CD4-positive, alpha-beta T cell treated with Interleukin-6 at 100 ng/mL for 8 hours (primary cell): ENCODE measurements at places on chromosomes 7 and 10.

GRCh38 chr10:6891924-6892323, 311.8 kb upstream of the PRKCQ start:
- no peak for DNase-seq

DNA sequence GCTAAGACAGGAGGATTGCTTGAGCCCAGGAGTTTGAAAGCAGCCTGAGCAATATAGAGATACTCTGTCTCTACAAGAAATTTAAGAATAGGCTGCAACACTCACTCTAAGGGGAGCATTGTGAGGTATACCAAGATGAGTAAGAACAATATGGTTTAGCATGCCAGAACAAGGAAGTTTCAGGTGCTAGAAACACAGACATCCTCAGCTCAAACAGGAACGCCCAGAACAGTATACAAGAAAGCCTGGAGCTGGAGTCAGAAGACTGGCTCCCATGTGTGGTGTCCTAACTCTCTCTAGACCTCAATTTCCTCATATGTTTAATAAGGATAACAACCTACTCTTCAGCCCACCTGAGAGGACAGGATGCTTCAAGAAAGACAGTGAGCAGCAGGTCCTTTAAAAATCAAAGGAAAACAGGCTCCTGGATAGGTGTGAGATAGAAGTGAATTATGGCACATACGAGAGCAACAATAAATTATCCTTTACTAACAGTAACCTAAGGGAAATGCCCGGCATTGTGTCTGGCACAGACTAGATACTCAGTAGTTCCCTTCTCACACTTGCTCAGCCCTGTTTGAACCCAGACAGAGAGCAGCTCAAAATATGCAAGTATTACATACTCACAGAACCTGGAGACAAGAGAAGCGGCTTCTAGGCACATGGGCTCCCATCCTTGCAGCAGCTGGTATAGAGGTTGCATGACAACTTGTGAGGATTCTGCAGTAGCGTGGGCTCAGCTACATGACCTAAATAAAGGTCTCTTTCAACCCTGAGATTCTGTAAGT, 45.4 kb downstream of the KAT6B start:
- DNase-seq, result no peak

- peak; percentile 90 for DNase-seq
Observed at GRCh38 chr10:3948843-3949242, 163.8 kb upstream of the KLF6 start.

- no peak for DNase-seq
Observed at GRCh38 chr10:104893701-104894100, 252.6 kb downstream of the SORCS3 start.

GRCh38 chr7:44580945-44581878, 819 bp downstream of the TMED4 start:
- peak; percentile 47 for DNase-seq

GRCh38 chr10:126844406-126844805, 60.8 kb upstream of the DOCK1 start:
- no peak for DNase-seq

- no peak for DNase-seq
Observed at GRCh38 chr10:104025524-104025923, 58.6 kb downstream of the SLK start.

DNA sequence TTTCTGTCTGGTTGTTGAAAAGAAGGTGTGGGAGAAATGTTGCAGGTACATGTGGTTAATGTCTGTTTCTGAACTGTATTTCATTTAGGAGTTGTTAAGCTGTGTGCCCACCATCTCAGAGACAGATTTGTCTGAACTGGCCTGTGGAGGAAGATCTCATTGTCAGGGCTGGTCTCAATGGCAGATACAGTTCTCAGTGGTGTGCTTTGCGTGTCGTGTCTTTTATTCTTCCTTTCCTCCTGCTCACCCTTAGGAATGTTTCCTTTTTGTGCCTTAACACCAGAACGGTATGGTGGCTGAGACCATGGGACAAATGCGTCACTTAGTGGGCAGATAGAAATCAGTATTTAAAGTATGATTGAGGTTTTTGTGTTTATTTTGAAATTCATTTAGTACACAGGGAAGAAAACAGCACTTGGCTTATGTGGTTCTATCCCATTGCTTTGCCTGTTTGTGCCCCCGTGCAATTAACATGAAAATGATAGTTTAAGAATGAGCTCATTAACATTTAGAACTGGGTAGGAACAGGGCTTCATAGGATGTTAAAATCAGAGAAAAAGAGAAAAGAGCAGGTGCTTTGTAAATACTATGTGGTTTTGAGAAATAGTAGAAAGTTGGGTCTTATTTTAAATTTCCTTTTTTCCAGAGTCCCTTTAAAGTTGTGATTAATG, 112.6 kb downstream of the AUTS2 start:
- no peak for DNase-seq

DNA sequence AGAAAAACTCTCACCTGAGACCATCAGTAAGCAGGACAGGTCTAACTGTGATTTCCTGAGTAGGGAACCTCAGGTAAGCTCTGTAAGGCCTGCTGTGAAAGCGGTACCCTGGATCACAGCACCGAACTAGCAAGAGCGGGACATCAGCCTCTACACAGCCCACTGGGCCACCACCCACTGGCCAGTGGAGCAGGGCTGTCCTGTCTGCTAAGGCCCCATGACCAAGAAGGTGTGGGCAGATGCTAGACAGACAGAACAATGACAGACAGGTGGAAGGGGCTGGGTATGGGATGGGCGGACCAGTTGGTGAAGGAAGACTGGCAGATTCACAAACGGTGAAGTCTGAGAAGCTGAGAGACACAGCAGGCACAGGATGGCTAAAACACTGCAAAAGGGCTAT, 79.4 kb upstream of the DDC start:
- no peak for DNase-seq

DNA sequence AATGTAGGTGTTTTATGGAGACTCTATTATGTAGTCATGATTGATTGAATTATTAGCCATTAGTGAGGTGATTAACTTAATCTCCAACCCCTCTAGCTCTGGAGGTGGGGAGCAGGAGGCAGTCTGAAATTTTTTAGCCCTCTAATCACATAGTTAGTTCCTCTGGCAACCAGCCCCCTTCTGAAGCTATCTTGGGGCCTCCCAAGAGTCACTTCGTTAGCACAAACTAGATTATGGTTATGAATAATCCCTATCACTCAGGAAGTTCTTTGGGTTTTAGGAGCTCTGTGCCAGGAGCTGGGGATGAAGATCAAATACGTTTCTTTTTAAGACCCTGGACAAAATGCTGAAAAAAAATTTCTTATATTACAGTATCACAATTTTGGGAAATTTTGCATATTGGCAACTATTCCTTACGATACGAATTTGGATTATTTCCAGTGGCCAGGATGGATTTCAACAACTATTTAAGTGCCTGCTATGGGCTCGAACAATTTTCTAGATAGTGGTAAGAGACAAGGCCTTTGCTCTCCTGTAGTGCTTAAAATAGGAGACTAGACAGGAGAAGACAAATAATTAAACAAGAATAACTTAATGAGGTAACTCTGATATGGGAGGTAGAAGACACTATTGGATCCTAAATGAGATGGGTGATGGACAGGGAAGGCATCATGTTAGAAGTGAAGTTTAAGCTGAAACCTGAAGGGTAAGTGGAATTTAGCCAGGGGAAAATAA, 52.9 kb downstream of the BTAF1 start:
- DNase-seq, result no peak

DNA sequence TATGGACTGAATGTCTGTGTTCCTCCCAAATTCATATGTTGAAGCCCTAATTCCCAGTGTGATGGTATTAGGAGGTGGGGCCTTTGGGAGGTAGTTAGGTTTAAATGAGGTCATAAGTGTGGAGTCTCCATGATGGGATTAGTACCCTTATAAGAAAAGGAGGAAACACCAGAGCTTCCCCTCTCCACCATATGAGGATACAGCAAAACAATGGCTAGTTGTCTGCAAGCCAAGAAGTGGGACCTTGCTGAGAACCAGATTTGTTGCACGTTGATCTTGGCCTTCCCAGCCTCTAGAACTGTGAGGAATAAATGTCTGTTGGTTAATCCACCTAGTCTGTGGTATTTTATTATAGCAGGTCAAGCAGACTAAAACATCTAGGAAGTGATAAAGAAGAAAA, 102.2 kb downstream of the AHCYL2 start:
- DNase-seq, result no peak

DNA sequence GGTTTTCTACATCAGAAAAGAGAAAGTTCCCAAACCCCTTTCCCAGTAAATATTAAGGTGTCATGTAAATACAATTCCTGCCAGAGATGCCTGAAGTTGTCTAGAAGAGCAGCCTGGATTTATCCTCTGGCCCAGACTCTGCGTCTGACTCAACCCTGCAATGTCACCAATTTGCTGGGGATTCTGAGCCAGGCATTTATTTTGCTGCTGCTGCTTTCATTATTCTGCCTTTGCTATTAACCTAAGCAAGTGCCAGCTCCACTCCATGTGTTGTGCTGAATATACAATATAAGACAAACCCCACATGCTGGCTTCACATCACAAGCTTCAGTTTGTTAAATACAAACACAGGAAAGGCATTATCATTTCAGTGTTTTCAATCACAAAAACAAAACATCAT, 59.1 kb downstream of the ELAPOR2 start:
- no peak for DNase-seq

DNA sequence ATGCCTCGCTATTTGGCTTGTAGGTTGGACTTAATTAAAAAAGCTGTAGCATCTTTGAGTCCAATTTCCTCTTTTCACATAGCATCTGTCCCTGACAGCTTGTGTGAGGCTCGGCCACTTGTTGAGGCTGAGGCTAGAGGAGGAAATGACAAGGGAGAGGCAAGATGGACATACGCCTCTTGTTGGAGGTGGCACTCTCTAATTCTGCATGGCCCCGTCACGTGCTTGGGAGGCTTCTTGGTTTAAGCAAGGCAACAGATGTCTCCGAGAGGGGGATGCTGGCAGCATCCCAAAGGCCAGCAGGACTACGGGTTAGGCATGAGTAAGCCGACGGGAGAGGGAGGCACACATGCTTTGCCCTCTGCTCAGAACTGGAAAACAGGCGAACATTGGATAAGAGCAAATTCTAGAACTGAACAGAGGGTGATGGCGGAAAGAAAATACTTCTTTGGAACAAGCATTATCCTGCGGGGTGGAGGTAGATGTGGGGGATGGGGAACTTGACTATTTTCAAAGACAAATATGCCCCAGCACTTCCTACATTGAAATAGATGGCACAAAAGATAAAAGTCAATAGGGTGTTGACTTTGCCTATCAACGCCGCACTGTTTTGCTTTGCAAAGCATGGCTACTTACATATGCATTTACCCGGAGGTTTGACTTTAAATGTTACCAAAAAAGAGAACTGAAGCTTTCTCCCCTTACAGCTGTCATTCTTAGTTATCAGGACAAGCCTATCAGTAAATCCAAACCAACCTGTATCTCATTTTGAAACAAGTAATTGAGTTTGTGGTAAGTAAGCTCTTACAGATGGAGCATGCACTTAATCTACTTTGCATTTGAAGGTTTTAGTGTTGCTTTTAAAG, 94.8 kb downstream of the CHN2 start:
- DNase-seq, result no peak

DNA sequence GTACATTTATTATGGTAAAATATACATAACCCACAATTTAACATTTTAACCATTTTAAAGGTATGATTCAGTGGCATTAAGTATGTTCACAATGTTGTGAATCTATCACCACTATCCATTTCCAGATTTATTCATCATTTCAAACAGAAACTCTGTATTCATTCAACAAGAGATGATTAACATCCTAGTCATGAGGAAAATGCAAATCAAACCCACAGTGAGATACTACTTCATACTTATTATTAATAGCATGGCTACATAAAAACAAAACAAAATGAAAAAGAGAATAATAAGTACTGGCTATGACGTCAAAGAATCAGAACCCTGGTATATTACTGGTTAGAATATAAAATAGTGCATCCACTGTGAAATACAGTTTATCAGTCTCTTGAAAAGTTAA, 386.6 kb upstream of the POM121L12 start:
- no peak for DNase-seq

DNA sequence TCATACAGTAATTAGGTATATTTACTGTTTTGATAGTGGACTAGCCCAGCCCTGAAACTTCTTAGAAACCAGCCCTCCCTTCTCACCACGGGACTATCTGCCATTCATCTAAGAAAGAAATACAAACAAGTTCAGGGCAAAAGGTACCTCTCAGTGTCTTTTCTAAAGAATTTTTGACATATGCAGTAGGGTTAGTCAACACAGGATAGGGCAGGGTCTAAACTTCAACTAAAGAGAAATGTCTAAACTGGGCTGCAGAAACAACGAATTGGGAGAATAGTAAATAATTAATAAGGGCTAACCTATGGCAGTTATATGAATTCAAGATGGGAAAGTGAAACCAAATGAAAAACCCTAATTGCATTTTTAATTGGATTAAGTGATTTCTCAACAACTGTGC, 496.6 kb downstream of the INHBA start:
- no peak for DNase-seq

DNA sequence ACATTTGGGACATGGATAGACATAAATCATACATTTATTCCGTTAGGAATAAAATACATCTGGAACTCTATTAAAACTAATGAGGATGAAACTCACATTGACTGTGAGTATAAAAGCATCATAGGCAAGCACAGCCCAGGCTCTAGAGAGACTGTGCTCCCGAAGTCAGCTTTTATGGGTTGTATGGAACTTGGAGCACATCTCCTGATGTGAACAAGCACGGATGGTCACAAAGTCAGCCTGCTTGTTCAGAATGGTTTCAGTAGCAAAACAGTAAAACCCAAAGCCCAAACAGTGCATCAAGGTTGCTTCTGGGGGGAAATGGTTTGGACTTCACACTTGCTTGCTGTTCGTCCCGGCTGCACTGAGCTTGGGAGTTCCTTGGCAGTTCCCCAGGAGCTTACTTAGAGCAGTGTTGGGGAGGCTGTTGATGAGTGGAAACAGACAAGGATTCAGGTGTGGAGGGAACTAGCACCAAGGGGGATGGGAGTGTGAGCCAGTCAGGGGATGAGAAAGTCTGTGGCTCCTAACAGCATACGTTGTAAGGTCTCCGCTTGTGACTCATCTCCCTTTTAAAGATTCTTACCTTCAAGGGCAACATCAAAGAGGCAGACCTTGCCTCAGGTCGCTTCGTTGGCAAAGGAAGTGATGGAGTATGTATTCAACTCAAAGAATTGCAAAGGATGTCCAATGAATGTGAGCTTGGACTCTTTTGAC, 19.7 kb upstream of the ITGA8 start:
- no peak for DNase-seq

GRCh38 chr10:97360705-97361536, 26.4 kb upstream of the FRAT2 start:
- no peak for DNase-seq

DNA sequence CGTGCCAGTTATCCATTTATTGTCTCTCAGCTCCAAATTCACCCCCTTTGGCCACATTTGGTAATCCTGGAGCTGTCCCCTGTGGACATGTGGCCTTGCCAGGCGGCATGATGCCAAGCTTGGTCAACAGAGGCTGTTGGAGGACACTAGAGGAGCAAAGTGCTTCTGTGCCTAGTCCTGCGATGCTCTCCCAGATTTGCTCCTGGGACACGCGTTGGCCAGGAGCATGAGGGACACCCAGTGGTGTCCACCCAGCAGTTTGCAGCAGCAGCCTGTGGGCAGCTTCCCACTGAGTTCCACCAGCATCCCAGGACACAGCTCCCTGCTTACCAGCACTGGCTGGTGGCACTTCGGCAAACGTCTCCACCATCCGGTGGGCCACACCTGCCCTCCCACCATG, 55.5 kb upstream of the STEAP1B start:
- no peak for DNase-seq
